Activated T-helper 1 cell treated with Interleukin-2 at 50 U/mL for 16 hours (primary cell): ENCODE measurements at places on chromosomes 1 and 21.

GRCh38 chr1:178488393-178488792 lies 8.4 kb downstream of the CLEC20A start:
- DNase-seq, result no peak

DNA sequence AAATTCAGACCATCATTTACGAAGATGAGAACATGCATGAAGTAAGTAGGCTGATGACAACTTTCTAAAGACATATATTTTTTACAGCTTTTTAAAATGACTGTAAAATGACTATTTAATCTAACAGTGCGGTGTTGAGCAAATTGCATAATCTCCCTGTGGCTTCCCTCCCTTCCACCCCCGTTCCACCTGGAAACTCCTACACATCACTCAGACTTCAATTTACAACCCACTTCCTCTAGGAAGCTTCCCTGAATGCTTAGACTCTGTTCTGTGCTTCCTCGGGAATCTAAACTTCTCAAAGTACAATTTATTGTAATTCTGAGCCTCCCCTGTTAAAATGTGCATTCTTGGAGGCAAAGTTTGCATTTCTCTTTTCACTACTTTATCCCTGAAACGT lies 354.9 kb downstream of the DPYD start:
- DNase-seq, result no peak

- peak; percentile 43 for DNase-seq
Measured at GRCh38 chr1:117758444-117759316, 152.8 kb downstream of the TENT5C start.

DNA sequence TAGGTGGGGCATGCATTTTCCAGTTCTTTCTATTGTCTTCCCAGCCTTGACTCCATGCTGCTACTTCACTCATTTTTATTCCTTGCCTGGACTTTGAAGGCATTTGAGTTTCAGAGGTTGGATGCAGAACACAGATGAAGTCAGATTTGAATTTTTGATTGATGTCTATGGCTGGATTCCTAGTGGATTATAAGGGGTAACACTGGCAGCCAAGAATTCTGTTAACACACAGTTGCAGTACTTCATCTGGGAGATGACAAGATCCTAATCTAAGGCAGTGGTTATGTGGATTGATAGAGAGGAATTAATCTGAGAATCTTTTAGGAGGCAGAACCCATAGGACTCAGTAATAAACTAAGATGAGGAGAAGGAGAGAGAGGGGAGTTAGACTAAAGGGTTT lies 439.0 kb upstream of the USP24 start:
- no peak for DNase-seq

GRCh38 chr1:187091666-187092065 lies 262.9 kb downstream of the PLA2G4A start:
- DNase-seq, result no peak

- DNase-seq, result no peak
Measured at GRCh38 chr1:216542263-216542662, 119.0 kb upstream of the USH2A start.

DNA sequence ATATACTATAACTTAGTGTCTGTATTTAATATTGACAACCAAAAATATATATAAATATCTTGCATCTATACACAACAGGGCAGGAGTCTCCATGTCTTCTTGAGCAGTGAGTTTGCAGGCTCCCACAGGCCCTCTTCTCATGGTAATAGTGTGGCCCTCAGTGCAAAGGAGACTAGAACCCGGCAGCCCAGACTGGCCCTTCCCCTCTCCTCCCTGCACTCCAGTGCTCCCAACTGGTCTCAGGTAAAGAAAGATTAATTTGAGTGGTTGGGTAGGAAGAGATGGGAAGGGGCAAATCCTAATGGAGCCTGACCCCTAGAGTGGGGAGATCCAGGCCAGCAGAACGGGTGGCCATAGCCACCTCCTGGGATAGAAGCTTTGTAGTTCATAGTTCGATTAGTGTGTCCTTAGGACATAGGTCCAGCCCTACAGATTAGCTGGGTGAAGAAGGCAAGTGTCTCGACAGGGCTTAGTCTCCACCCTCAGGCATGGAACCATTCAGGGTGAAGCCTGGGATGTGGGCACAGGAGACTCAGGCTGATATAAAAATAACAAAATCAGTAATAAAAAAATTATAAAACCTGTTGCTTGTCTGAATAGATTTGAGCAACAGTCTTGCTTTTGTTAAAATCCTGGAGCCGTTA lies 32.3 kb downstream of the SLC2A1 start:
- DNase-seq, result no peak

DNA sequence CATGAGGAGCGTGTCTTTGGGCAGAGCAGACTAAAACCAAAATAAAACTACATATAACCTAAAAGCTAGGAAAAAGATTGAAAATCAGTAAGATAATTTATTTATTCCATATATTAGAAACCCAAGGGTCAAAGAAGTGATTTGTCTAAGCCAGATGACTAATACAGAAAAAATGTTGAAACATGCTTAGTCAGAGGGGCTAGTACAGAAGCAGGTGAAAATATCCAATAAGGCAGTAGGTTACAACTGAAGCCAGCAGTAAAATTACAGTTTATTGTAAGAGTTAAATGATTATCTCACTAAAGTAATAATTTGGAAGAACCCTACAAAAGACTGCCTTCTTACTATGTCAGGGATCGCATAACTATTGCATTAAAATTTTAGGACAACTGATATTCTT lies 1190.9 kb upstream of the PRMT6 start:
- DNase-seq, result no peak

- DNase-seq, result no peak
Measured at GRCh38 chr1:157008502-157008901, 37.0 kb downstream of the ARHGEF11 start.

GRCh38 chr1:112665857-112666256 lies 8.6 kb upstream of the MOV10 start:
- DNase-seq, result no peak

DNA sequence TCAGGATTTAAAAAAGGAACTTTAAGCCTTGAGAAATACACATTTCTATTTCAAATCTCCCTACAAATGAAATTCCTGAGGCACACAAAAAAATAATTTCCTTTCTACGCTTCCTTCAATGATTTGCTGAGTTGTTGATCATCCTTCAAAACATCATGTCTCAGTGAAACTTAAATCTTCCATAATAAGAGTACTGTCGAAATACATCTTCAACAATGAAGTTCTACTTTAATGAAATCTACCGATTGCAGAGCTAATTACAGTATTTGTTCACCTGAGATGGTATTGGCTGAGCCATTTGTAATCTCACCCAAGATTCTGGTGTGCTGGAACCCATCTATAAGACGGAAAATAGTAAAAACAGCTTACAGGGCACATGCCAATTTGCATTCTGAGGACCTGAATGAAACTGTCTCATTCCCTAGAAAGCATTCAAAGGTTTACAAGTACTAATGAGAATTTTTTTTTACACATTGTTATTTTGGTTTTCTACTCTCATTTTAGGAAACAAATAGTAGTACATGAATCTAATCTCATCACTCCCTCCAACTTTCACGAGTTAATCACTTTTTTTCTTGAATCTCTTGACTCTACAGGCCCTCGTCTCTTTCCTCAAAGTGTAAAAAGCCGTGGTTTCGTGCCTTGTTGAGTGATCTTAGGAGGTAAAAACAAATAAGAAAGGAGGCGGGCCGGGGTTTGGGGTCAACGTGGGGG lies 1.1 kb downstream of the CHML start:
- DNase-seq, result no peak

- no peak for DNase-seq
Measured at GRCh38 chr1:200179781-200180160, 152.3 kb downstream of the NR5A2 start.

DNA sequence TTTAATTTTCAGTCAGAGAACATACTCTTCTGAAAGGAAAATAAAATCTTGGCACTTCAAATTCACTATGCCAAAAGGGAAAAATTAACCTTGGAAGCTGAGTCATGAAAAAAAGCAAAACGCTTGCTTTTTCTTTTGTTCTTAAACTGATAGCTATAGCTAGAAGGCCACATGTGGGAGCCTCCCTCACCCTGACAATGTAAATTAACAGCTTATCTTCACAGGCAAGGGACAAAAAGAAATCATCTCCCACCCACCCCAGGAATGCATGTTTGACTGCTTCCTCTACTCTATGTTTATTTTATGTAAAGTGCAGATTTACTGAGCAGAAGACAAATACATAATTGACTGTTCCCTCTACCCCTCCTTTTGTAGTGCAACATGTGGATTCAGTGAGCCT lies 38.0 kb downstream of the EBNA1BP2 start:
- no peak for DNase-seq

- no peak for DNase-seq
Measured at GRCh38 chr21:28263974-28264373, 728.7 kb downstream of the LTN1 start.
